ENCODE measurements at places on chromosomes 5 and 9.
A peak's percentile ranks its signal among the peaks of the same experiment; 100 is the strongest.

GRCh38 chr5:146995878-146996277, 117.3 kb upstream of the PPP2R2B start:
- no peak for DNase-seq

- no peak for DNase-seq
These were observed 46.4 kb upstream of the LRRC14B start for GRCh38 chr5:144941-145340.

DNA sequence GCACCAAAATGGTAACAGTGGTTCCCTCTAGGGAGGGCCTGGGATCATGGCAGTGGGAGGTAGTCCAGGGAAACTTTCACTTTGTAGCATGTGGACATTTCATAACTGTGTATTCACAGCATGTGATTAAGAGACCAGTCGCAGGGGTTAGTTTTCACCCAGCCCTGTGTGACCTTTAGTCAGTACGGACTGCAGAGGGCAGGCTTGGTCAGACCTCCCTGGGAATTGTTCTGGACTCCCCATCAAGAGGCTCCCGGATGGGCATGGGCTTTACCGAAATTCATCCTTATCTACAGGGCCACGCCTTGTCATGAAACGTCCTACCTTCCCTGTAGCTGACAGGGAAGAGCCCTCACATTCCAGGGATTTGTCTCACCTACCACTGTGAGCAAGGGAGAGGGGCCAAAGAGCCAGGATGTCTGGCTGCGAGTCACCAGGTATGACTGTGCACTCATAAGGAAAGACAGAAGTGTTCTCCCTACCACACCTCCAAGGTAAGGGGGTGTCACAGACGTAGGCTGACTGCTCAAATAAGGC, 19.9 kb downstream of the GPX3 start:
- DNase-seq, result peak; percentile 13

DNA sequence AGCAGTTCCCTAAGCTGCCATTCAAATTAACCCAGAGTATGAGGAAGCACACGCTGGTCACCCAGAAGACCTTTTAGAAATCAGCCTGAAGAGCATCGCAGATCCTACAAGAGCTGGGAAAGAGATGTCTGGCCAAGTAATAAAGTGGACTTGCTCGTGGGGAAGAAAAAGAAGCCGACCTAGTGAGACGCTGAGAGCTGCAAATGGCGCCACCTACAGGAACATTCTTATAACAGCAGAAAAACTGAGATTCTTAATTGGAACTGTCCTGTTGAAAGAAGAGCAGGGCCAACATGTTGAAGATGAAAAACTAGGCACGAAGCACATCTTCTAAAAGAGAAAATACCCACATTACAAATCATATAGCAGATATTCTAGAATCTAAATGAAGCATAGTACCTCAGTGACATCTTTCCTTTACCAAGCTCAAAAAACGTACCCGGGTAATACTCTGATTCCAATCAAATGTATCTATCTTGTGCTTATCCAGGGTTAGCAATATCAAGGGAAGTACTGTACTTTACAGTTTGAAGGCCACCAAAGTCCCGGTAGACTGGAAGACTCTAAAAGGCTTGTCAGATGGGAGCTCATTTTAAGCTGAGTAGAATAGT, 3.9 kb upstream of the GNAQ start:
- DNase-seq, result no peak

GRCh38 chr9:124632077-124632621, 125.0 kb upstream of the NR5A1 start:
- DNase-seq, result no peak

GRCh38 chr9:30329431-30329830, 2055.0 kb upstream of the ACO1 start:
- no peak for DNase-seq

DNA sequence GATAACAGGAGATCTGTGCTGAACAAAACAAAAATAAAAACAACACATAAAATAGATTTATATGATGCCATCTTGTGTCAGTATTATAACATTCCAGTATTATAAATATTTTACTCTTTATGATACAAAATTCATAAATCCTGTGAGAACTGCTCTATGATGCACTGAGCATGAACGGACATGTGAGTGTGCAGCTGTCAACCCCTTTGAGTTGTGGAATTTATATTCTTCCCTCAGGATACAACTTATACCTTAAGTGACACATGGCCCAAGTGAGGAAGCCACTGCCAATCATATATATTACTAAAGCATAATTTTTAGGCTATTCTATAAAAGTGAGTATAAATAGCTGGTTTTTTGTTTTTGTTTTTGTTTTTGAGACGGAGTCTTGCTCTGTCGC, 116.0 kb upstream of the OR13F1 start:
- DNase-seq, result no peak

GRCh38 chr5:156456857-156457256, 129.9 kb downstream of the SGCD start:
- no peak for DNase-seq

DNA sequence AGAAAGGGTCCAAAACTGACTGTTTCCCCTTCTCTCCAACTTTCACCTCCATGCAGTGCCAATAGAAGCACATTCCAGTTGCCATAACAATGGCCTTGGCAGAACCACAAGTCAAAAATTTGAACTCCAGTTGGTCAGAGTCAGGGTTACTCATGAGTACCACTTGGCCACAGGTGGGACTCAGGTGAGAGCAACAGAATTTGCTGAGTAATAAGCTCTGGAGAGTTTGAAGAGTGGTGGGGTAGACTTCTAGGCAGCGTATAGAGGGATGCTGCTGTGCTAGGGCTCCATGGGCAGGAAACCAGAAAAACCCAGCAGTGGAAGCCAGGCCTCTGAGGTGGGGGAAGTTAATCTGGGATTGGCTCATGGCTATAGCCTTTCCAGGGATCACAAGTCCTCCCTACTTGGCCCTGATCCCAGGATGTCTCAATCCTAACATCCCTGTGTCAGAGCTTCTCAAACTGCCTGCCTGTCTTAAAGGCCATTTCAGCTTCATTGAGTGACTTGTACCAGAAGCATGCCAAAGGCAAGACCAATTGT, 30.2 kb downstream of the SNX18 start:
- peak; percentile 41 for DNase-seq

DNA sequence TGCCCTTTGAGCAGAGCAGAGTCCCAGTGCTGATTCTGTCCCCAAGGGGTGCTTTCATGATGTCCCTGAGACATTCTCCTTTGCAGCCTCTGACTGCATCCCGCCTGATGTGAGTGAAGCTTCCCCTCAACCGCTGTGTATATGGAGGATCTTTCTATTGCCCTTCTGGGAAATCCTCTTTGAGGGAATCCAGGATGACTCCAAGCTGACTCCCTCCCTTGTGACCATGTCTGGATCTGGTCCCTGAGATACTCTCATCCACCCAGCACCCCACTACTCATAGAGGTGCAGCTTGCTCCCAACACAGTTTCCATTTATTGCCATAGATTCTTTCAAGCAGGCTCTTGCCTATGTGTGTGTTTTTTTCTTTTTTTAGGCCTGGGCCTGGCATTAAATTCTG, 216.5 kb downstream of the SEC61B start:
- no peak for DNase-seq

DNA sequence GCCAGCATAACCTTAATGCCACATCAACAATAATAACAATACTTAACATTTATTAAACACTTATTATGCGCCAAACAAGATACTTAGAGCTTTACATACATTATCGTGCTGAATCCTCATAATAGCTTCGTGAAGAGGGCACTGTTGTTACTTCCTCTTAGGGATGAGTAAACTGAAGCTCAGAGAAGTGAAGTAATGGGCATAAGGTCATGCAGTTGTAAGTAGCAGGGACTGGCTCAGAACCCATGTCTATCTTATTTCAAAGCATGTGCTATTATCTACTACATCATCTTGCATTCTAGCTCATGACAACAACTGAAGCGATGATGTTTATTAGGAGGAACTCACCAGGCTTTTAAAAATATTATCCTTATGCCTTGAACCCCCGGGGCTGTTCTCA, 34.9 kb upstream of the PPP3R2 start:
- no peak for DNase-seq

GRCh38 chr9:89978185-89978584, 373.4 kb downstream of the GADD45G start:
- DNase-seq, result no peak

DNA sequence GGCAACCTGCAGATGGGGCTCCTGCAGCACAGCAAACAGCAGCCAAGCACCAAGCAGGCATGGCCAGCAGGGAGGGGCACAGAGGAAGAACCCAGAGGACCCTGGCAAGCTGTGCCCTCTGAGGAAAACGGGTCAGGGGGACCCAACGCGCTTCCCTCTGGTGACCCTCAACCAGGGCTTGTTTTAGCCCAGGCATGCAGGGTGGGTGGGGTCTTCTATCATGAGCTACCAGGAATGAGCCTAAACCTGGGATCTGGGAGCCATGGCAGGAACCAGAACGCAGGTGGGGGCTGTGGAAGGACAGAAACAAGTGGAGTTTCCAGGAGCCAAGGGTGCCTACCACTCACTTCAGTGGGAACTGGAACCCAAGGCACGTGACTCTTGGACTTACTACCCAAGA, 20.9 kb downstream of the IPPK start:
- DNase-seq, result no peak

GRCh38 chr5:123610665-123611405, 98.9 kb downstream of the CSNK1G3 start:
- no peak for DNase-seq

DNA sequence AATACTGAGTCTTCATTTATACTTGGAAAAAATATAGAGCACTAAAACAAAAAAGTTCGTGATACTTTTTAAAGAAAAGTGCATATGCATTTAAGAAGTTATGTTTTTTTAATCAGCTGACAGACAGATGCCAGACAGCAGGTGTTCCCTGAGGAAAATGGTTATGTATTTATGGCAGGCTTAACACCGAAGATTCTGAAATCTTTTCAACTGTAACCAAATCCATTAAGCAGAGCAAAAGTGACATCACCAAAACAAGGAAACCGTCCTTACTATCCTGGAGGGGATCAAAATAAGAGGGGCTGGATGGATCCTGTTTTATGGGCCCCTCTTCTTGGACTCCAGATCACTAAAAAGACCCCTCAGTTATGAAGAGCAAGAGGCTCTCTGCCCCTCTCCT, 404.9 kb upstream of the ADAMTS16 start:
- no peak for DNase-seq

GRCh38 chr5:93602241-93603077, 19.4 kb downstream of the NR2F1 start:
- DNase-seq, result no peak

DNA sequence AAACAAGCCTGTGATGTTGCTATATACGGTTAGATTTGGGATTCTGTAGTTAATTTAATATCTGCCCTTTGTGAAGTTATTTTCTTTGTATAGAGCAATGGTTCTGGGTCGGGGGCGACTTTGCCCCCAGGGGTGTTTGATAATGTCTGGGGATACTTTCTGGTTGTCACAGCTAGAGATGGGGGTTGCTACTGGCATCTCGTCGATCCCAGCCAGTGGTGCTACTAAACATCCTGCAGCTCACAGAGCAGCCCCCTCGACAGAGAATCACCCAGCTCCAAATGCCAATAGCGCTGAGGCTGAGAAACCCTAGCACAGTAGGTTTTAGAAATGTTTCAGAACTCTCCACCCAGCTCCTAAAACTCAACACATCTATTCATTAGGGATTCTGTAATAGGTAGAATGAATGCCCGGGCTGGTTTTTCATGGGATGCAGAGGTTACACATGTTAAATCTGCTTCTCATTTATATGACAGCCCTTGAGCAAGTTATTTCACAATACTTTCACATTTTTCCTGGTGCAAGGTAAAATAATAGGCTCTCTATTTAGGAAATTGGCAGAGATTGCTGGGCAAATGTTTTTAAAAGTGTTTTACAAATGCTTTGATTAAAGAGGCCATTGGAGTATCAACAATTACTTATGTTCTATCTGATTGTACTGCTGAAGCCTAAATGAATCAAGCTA, 75.2 kb upstream of the CTSL start:
- no peak for DNase-seq

DNA sequence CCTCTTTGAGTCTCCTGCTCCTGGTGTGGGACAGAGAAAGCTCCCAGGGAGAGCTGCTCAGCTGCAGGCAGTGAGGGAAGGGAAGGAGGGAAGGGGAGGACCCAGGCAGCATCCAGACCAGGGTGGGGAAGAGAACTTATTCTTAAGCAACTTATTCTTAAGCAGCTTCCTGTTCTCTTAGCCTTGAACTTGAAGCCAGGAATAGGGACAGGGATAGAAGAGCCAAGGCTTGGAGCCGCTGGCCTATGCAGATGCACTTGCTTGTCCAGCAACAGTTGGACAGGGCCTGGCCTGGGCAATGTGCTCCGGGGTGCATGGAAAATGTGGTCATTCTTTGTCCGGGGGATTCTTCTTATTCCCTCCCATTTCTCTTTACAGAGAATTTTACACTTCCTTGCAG, 31.4 kb upstream of the SPTLC1 start:
- DNase-seq, result no peak

- no peak for DNase-seq
These were observed 357.8 kb upstream of the CCNG1 start for GRCh38 chr5:163079618-163080017.

- DNase-seq, result no peak
These were observed 14.6 kb upstream of the TRAF1 start for GRCh38 chr9:120941046-120941770.

DNA sequence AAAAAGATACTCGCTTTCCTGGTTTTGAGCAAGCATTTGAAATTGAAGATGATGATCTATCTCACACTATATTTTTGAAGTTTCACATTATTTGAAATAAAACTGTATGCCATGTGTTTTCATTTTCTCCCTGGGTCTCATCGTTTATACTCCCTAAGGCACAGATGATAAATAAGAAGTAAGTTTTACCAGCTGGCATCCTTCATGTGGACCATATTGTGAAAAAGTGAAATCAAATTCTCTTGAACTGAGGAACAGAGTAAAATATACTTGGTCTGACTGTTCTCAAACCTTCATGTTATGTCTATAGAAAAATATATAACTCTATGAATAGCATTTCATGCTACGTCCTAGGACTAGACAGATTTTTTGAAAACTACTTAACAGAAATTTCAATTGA, 1600.9 kb upstream of the C9orf72 start:
- no peak for DNase-seq

DNA sequence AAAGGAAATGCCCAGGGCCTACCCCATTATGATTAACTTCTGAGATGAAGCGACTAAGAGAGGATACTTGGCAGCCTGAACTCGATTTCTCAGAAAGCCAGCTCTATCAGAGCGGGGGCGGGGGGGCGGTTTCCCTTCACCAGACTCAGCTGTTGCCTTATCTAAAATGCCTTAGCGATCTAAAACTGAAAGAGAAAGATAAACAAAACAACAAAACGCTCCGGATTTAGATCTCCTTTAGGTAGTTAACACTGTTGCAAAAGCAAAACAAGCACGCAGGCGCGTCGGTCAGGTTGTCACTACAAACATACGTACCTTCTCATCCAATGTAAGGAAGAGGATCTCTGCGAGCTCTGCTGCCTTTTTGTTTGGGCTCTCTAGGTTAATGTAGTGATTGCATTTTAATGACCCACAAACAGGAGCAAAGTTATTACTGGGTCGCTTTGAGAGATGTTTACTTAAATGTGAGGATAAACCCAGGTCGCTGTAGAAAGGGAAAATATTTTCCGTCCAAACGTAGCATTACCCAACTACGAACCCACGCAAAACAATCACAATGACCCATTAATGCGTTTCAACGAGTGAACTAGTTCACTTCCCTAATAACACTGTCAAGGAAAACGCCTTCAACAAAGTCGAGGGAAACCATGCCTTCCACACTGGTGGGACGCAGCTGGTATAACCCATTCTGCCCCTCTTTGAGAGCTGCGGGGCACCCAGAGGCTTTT, 982 bp downstream of the EPB41L4A start:
- DNase-seq, result peak; percentile 71
